ENCODE measurements at places on chromosomes 4 and X. TPM values are rescaled to one million over a fixed set of nuclear protein-coding genes. Genes with fewer than 3 reads are reported as not detected.

GRCh38 chr4:17535906-17536305 is 20.9 kb downstream of the CLRN2 start:
- DNase-seq: no peak
- no peaks in the 10 kb centered on the region for H3K4me1 ChIP-seq
- H3K4me3 ChIP-seq: no peak overlapping the region
- no peaks in the 10 kb centered on the region for H3K36me3 ChIP-seq
- peaks cover 7% of the 10 kb centered on the region for H3K27me3 ChIP-seq

GRCh38 chr4:166172619-166173018 is 299.6 kb downstream of the TLL1 start:
- H3K36me3 ChIP-seq: no peaks in the 10 kb centered on the region
- H3K4me1 ChIP-seq: no peaks in the 10 kb centered on the region
- H3K27ac ChIP-seq: no peak overlapping the region
- no peaks in the 10 kb centered on the region for H3K27me3 ChIP-seq

DNA sequence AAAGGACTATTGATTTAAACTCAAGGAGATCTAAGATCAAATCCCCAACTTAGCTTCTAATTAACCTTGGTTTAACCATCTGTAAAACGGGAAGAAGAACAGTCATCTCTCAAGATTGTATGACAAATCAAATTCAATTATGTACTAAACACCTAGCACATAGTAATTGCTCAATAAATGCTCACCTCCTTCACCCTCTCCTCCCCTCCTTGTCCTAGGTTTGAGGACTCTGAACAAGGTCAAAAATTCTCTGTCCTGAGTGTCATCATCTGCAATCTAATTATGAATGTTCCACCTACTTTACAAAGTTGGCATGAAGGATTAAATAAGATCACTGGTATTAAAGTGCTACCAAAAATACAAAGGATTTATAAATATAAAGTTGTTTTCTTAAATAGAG is 320.1 kb upstream of the PPARGC1A start:
- no peak overlapping the region for H3K27ac ChIP-seq
- H3K4me3 ChIP-seq: no peak overlapping the region
- H3K4me1 ChIP-seq: no peaks in the 10 kb centered on the region
- H3K27me3 ChIP-seq: no peaks in the 10 kb centered on the region
- no peak for DNase-seq
- no peaks in the 10 kb centered on the region for H3K36me3 ChIP-seq

DNA sequence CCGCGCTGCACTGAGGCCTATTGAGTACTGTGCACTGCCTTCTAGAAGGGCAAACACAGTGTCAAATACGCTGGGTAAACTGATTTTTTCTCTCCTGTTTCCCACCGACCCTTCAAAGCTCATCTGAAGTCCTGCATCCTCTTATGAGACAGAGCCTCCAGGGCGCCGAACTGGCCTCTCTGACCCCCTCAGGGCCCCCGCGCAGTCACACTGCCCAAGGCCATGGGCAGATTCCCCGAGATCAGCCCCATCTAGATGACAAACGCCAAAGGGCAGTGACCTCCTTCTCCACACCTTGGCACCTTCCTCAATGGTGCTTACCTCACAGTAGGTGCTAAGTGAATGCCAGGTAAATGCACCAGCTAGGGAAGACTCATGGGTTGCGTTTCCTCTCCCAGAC is 34.4 kb downstream of the CHST7 start:
- H3K4me3 ChIP-seq: no peak overlapping the region
- no peak for DNase-seq
- H3K27me3 ChIP-seq: no peaks in the 10 kb centered on the region
- H3K36me3 ChIP-seq: no peaks in the 10 kb centered on the region

DNA sequence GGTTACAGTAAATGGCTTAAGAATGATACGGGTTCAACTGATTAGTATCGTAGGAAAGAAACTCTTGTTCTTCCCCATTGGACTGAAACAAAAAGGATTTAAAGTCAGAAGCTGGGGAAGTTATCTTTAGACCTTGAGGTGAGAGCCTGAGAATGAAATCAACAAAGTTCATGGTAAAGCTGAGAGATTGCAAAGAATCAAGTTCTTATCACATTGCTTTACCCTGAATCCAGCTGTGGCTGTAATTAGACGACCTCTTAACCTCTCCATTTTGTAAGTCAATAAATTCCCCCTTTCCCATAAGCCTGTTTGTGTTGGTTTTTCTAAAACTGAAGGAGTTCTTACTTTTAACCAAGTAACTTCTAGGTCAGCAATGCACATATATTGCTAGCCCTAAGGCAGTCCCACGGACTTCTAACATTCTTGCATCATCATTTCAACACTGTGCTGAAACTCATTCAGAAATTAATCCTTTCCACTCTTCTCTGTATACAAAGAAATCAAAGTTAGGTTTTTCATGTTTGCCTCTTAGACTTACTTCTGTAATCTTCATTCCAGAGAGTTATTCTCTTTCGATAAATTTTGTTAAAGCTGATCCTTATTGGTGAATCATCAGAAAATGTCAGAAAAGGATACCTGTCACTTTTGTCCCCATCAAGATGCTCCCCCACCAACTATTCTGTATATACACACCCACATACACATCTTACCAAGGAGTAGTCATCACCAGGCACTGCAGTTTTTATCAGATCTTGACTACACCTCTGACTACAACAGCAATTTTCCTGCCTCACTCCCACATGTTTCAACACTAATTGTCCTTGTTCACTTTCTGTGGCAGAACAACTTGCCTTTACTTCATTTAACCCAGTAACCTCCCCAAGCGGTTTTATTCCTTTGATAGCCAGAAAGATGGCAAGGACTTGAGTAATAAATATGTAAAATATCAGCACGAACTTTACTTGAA is 77.9 kb upstream of the STK26 start:
- H3K27me3 ChIP-seq: no peaks in the 10 kb centered on the region
- H3K4me3 ChIP-seq: no peak overlapping the region
- no peaks in the 10 kb centered on the region for H3K4me1 ChIP-seq
- no peak overlapping the region for H3K27ac ChIP-seq

- H3K36me3 ChIP-seq: no peaks in the 10 kb centered on the region
- no peak overlapping the region for H3K27ac ChIP-seq
- no peak overlapping the region for H3K4me3 ChIP-seq
- DNase-seq: no peak
Observed at GRCh38 chr4:171979461-171979860, 166.3 kb downstream of the GALNTL6 start.

- no peak overlapping the region for H3K27ac ChIP-seq
- H3K4me3 ChIP-seq: no peak overlapping the region
- no peaks in the 10 kb centered on the region for H3K36me3 ChIP-seq
- DNase-seq: no peak
- no peaks in the 10 kb centered on the region for H3K4me1 ChIP-seq
- H3K27me3 ChIP-seq: no peaks in the 10 kb centered on the region
Observed at GRCh38 chrX:18607966-18608365, 63.9 kb downstream of the RS1 start.

DNA sequence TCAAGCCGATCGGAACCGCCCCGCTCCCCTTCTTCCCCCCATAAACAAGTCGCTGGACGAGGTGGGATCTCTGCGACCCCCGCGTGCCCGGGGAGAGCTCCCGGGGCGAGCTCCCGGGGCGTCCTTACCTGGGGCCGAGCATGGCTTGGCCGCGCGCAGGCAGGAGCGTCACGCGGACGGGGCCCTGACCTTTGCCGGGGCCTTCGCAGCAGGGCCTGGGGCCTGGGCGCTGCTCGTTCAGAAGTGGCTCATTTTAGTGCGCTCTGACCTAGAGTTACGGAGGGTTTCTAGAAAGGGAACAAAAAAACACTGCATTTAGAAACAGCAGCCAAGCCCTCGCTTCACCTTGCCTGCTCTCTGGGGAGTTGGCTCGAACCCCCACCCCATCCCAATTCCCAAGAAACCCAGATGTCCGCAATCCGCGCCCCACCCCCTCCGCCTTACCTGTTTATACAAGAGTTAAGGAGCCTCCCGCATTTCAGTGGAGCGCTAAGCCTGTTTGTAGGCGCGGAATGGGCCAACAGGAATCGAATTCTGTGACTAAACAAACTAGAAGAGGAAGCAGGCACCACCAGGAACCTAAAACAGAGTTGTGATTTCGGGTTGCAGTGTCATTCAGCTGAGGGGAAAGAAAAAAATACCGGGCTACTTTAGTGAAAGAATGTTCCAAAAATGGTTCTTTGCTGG is 814 bp upstream of the RBM47 start:
- H3K27ac ChIP-seq: no peak overlapping the region
- no peaks in the 10 kb centered on the region for H3K27me3 ChIP-seq
- H3K36me3 ChIP-seq: no peaks in the 10 kb centered on the region
- peak overlapping the region; percentile 91 for H3K4me3 ChIP-seq

DNA sequence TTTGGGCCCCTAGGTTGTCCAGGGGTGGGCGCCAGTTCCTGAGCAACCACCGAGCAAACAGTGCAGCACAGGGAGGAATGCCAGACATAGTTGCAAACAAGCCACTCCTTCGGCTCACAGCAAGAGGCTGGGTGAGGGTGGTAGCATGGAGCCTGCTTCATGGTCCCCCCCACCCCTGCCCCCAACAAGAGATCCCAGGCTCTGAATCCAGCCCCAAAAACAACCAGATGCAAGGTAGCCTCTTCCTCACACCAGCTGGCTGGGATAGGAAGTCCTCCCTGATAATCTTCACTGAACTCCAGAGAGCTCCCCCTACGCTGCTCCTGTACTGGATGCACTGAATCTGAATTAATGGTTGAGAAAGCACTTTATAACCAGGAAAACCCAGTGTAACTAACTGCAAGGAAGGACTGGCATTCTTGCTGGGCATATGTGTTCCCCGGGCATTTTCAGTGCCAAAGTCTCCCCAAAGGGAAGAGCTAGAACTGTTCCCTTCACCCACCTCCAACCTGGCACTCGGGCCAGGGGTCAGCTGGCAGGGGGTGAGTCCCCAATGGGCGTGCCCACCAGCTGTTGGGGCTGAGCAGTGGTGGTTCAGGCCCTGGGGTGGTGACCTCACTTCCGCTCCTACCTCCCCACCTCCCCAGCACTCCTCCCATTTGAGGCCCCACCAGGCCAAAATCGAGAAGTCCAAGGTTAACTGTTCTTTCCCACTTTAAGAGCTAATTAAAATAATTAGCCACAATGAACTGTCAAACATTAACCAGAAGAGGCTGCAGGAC is 1.5 kb downstream of the ELF4 start:
- peaks cover 4% of the 10 kb centered on the region for H3K4me1 ChIP-seq
- no peak for DNase-seq
- peak overlapping the region; percentile 76 for H3K4me3 ChIP-seq
- no peaks in the 10 kb centered on the region for H3K27me3 ChIP-seq

DNA sequence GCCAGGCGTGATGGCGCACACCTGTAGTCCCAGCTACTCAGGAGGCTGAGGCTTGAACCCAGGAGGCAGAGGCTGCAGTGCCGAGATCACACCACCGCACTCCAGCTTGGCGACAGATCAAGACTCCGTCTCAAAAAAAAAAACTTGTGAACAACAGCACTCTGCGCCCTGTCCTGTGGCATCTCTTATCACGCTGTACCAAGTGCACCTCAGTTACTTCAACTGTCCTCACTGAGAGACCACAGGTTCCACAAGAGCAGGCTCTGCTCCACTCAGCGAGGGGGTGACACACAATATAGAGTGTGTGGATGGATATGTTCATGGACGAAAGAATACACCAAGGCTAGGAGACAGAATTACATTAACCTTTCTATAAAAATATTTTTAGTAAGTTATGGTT is 49.3 kb downstream of the ADGRA3 start:
- peaks cover 4% of the 10 kb centered on the region for H3K36me3 ChIP-seq
- H3K27me3 ChIP-seq: no peaks in the 10 kb centered on the region
- H3K4me3 ChIP-seq: no peak overlapping the region
- no peaks in the 10 kb centered on the region for H3K4me1 ChIP-seq

DNA sequence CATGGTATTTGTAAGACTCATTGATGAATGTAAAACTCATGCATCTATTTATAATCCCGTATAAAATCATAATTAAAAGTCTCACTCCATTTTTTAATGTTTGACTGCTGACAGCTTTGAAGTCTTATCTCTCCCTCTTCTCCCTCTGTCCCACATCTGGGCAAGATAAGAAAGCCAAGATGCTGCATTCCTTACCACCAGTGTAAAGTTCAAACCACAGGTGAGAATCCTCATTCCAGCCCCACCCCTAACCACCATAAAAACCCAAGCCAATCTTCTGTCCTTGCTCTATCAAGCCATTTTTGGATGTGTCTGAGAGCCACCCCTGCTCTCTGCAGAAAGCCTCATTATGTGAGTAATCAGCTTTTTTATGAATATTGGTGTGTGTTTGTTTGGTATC is 59.3 kb upstream of the MAGED1 start:
- no peaks in the 10 kb centered on the region for H3K27me3 ChIP-seq
- no peak overlapping the region for H3K4me3 ChIP-seq
- no peaks in the 10 kb centered on the region for H3K4me1 ChIP-seq
- H3K27ac ChIP-seq: no peak overlapping the region
- H3K36me3 ChIP-seq: no peaks in the 10 kb centered on the region
- no peak for DNase-seq

GRCh38 chr4:157997296-157997695 is 175.5 kb downstream of the GASK1B start:
- no peaks in the 10 kb centered on the region for H3K27me3 ChIP-seq
- no peaks in the 10 kb centered on the region for H3K36me3 ChIP-seq
- H3K4me3 ChIP-seq: no peak overlapping the region

- no peak for DNase-seq
- no peaks in the 10 kb centered on the region for H3K36me3 ChIP-seq
- H3K27me3 ChIP-seq: no peaks in the 10 kb centered on the region
- H3K27ac ChIP-seq: no peak overlapping the region
Observed at GRCh38 chrX:2463973-2464676, 36.7 kb downstream of the DHRSX start.

GRCh38 chr4:174537634-174538033 is 15.3 kb upstream of the HPGD start:
- H3K36me3 ChIP-seq: no peaks in the 10 kb centered on the region
- no peaks in the 10 kb centered on the region for H3K4me1 ChIP-seq
- no peak overlapping the region for H3K4me3 ChIP-seq
- no peak overlapping the region for H3K27ac ChIP-seq
- no peaks in the 10 kb centered on the region for H3K27me3 ChIP-seq

- H3K27ac ChIP-seq: no peak overlapping the region
- DNase-seq: no peak
- no peaks in the 10 kb centered on the region for H3K27me3 ChIP-seq
- H3K36me3 ChIP-seq: no peaks in the 10 kb centered on the region
Observed at GRCh38 chr4:177692907-177693306, 250.7 kb upstream of the AGA start.

GRCh38 chr4:176921256-176921655 is 128.5 kb upstream of the VEGFC start:
- no peak overlapping the region for H3K27ac ChIP-seq
- no peaks in the 10 kb centered on the region for H3K36me3 ChIP-seq
- DNase-seq: no peak
- H3K4me1 ChIP-seq: no peaks in the 10 kb centered on the region

The ENPP6 gene
- not detected for total RNA-seq

The VCX2 gene
- not detected for total RNA-seq

The C4orf36 gene
- not detected for total RNA-seq

The KLHL13 gene
- total RNA-seq: 0.39 TPM

The SRD5A3 gene
- 4.1 TPM for total RNA-seq

The AR gene
- total RNA-seq: 0.25 TPM

The BEX5 gene
- 11.1 TPM for total RNA-seq

The USP17L18 gene
- total RNA-seq: not detected

The BRS3 gene
- not detected for total RNA-seq

The LUZP4 gene
- not detected for total RNA-seq

The XAGE2 gene
- not detected for total RNA-seq

The ART3 gene
- not detected for total RNA-seq

The PAGE1 gene
- total RNA-seq: not detected

The BEX2 gene
- 24.0 TPM for total RNA-seq

The USP27X gene
- 5.3 TPM for total RNA-seq

The CEP44 gene
- total RNA-seq: 19.6 TPM

All from T-cell (primary cell).